ENCODE measurements at places on chromosomes 4 and X.
A peak's percentile ranks its signal among the peaks of the same experiment; 100 is the strongest.

GRCh38 chrX:133654811-133655210 lies 239.5 kb upstream of the GPC4 start:
- no peak for DNase-seq

DNA sequence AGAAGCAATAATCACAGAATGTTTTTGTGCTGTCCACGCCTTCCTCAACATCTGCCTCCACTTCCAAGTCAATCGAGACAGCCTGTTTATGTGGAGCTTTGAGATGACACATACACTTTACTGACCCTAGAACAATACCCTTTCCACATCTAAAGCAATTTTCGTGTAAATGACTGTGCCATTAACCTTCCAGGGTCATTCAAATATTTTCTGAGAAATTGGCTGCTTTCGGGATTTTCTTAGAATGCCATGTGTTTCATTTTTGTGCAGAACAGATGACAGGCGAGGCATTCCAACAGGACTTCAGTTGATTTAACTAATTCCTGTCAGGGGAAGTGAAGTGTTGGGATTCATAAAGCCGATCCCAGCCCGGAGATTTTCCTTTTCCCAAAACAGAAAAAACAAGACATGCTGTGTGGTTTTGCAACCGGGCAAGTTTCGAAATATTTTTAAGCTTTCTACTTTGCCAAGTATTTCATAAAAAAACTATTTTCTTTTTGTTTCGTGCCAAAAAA lies 73.9 kb downstream of the SORBS2 start:
- no peak for DNase-seq

DNA sequence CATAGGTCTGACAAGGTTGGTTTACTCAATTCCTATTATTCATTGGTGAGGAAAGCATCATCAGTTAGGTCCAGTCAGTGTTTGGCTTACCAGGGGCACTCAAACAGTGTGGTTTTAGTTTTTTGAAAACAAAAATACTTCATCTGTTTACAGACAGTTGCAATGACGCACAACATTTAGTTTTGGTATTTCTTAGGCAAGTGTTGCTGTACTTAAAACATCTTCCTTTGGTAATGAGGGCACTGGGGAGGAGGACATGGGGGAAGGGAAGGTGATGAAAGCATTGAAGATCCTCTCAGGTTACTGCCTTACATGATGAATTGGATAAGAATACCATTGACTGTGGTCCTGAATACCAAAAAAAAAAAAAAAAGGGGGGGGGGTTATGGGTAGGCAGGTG lies 93.7 kb upstream of the MAOA start:
- DNase-seq: no peak

GRCh38 chr4:141130947-141131605 lies 2.2 kb downstream of the RNF150 start:
- DNase-seq: no peak

DNA sequence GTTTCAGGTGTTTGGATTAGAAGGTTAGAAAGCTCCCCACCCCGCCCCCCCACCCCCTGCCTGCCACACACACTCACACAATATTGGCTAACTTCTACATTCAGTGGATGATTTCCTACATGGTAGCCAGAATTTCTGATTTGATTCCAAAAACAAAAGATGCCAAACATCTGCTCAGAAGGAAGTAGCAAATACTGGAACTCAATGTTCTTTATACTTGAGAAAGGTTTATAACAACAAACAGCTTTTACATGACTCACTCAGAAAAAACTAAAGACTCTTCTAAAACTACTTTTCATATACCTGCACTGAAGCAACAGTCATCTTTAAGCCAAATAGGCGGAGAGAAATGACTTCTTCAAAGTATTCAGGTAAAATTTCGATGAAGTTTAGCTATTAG lies 750.5 kb upstream of the POU3F4 start:
- no peak for DNase-seq

DNA sequence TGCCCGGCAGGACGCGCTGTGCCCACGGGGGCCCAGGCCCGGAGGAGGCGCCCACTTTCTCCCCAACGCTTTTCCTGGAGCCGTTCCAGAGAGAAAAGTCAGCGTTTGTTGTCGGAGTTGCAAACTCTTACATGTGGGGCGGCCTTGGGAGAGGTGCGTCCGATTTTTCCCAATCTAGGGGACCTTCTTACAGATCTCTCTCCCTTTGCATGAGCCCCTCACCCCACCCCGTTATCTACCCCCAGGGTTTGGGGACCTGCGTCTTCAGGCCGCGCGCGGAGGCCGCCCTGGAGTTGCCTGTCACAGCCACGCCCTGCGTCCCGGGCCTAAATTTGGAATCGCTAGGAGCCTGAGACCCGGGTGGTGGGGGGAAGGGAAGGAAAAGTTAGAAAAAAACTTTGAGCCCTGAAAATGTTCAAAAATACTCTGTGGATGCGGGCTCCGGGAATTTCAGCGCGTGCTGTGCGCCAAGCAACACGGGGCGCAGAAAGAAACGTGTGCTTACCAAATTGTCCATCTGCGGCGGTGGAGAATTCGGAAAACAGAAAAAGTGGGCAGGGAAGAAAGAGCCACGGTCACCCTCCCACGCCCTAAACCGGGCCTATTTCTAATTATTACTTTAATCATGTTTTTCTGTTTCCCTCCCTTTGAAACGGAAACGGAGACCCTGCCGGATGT lies 587 bp downstream of the CD99 start:
- no peak for DNase-seq

- DNase-seq: no peak
Observed at GRCh38 chr4:47485768-47486167, 693 bp downstream of the ATP10D start.

- no peak for DNase-seq
Observed at GRCh38 chr4:73709451-73710033, 30.8 kb upstream of the CXCL8 start.

DNA sequence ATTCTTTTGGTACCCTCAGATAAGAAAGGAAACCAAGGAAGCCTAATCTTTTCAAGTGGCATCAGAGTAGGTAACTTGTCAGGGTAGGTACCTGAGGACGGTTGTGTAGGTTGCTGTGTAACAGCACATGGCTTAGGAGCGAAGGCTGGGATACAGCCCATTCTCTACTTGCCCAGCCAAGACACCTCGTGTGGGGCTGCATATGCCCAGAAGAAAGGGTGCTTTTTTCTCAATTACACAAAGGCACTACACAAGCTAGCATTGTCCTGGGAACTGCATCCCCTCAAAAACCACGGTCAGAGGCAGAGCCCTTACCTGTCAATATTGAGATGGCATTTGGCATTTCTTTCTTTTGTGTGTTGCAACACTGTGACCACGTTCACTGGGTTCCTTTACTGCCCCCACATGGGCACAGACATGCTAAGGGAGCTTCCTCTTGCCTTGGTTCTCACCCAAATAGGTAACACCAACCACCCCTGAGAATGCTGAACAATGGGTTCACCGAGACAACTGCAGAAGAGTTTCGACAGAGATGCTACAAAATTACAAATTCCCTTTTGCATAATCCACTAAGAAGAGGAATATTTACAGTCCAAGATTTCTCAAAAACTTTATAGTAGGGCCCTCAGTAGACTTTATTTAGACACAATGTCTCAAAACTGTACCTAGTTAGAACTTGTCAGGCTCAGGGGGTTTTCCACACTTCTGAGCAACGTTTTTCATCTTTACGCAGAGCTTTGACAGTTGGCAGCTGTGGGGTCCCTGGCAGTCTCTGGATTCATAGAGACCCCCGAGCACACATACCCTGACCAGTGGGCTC lies 35.8 kb upstream of the TNIP3 start:
- DNase-seq: no peak

- peak; percentile 47 for DNase-seq
Observed at GRCh38 chrX:136646602-136647239, 1.2 kb upstream of the CD40LG start.

GRCh38 chr4:119750048-119750447 lies 121.4 kb upstream of the PDE5A start:
- DNase-seq: no peak

Measured in stimulated activated CD4-positive, alpha-beta T cell treated with anti-CD3 and anti-CD28 coated beads, Interleukin-15, amount 100 ng/mL, for 48 hours (primary cell).